Naive thymus-derived CD8-positive, alpha-beta T cell (primary cell): ENCODE measurements at places on chromosomes 13 and 19.
A peak's percentile ranks its signal among the peaks of the same experiment; 100 is the strongest.

DNA sequence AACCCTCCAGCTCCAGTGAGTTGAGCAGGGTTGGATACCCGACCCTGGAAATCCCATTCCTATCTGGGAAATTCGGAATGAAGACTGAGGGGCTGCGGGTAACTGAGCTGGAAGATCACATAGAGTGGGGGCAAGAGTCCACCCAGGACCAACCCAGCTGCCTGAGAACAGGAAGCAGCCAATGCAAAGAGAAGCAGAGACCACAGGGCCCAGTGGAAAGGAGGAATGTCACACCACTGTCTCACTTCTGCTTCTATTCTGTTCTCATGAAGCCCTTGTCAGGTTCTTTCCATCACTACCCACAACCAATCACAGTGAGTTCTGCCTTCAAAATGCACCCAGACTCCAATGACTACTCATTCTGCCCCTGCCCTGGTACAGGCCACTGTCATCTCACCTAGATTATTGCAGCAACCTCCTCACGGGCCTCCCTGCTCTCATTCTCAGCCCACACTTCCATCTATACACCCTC, 15.3 kb downstream of the DYRK1B start:
- no peak for DNase-seq

DNA sequence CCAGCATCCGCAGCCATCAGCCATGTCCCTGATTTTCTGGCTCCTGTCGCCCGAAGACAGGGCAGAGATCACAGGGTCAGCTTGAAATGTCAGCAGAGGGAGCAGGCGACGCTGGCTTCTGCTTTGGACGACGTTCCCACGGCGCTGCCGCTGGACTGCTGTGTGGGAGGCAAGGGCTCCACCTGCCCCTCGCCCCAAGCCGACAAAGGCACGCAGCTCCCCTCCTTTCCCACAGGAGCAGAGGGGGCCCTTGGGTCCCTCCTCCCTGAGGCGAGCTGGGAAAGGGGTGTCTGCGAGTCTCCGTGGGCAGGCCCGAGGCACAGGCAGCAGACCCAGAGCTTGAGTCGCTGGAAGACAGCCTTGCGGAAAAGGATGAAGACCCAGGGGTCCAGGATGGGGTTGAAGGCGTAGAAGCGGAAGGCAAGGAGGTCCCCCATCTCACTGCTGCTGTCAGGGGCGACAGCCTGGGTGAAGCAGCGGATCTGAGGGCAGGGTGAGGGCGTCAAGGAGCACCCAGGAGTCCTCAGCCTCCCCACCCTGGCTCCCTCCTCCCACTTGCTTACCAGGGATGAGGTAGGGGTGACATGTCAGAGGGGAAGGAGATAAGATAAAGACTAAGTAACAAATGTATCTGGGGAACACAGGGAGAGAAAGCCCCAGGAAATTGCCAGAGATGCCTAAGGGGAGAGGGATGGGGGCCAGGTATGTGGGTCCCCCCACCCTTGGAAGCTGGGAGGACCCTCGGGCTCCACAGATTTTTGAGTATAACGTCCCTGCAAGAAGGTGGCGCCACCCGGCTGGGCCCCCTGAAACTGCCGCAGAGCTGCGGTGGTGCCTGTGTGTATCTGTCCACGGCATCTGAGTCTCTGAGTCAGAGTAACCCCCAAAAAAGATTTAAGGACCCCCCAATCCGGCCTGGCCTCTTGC, 3.4 kb downstream of the PTGIR start:
- DNase-seq = no peak

DNA sequence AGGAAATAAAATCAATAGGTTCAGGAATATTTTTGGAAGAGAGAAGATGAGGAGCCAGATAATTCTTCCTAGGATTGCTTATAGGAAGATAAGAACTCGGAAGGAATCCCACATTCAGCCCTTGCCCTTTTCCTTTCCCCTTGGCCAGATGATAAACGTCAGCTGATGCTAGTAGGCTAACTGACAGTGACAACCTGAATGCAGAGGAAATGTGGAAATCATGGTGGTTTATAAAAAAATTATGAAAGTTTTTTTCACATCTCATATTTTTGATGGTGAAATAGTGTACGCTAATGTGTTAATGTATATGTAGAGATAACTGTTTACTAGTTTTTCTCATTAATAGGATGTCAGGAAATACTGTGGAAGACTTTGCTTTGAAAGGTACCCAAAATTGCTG, 56.9 kb downstream of the EDNRB start:
- DNase-seq = no peak

DNA sequence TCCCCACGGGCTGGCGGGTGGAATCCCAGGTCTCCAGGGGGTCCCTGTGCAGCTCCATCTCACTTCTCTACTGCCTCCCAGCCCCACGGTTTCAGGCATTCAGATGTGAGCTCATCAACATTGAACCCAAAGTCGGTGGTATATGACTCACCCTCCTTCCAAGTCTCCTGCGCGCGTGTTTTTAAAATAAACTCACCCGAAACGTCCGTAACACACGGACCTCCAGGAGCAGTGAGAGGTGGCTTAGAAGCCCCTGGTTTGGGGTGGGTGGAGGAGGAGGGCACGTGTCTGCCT, 14.0 kb upstream of the CRTC1 start:
- DNase-seq = no peak

- no peak for DNase-seq
Observed at GRCh38 chr13:61406275-61406674, 9.4 kb downstream of the PCDH20 start.

DNA sequence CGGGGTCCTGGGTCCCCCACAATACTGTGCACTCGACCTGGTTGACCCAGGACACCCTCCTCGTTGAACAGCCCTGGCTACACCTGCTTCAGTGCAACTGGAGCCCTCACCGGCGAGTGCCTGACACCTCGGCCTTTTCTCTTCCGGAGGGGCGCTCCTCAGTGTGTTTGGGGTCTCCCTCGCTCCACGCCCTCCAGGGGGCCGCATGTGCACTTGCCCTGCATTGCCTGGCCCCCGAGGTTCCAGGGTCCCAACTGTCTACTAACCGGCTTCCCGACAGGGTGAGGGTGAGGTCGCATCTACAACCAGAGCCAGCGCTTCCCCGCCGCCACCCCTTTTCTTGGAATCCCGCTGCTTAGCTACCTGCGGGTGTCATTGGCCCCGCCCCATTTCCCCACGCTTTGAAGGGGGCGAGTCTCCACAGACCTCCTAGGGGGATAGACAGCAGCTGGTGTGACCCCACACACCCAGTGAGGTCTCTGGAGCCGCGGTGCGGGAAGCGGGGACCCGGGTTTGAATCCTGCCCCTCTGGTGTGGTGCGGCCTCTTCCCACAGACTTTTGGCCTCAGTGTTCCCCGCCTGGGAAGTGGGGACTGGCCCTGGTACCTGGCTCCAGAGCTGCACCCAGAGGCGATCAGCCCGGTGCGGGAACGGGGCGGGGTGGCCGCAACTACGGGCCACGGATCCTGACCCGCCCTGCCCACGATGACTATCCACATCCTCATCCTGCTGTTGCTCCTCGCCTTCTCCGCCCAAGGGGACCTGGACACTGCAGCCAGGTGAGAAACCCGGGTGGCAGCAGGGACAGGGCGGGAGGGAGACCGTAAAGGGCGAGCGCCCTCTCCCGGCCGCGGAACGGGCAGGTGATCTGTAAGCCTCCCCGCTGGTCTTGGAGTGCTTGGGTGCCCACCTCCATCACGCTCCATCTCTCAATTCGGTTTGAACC, at the start of gene ADM5:
TSS of gene ADM5 (plus strand) at position 462 of the 946 bp plus-strand sequence. CDS start at position 706, 244 bp downstream.
- DNase-seq = no peak

DNA sequence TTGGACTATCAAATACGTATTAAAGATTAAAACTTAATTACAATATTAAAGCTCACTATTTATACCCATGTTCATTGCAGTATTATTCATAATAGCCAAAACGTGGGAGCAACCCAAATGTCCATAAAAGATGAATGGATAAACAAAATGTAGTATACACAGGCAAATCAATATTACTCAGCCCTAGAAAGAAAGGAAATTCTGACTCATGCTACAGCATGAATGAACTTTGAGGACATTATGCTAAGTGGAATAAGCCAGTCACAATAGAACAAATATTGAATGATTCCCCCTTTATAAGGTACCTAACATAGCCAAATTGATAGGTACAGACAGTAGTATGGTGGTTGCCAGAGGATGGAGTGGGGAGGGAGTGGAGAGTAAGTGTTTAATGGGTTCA, 457.3 kb downstream of the FGF14 start:
- DNase-seq = no peak

GRCh38 chr19:57606931-57607330, 7.1 kb upstream of the ZNF134 start:
- DNase-seq = no peak

DNA sequence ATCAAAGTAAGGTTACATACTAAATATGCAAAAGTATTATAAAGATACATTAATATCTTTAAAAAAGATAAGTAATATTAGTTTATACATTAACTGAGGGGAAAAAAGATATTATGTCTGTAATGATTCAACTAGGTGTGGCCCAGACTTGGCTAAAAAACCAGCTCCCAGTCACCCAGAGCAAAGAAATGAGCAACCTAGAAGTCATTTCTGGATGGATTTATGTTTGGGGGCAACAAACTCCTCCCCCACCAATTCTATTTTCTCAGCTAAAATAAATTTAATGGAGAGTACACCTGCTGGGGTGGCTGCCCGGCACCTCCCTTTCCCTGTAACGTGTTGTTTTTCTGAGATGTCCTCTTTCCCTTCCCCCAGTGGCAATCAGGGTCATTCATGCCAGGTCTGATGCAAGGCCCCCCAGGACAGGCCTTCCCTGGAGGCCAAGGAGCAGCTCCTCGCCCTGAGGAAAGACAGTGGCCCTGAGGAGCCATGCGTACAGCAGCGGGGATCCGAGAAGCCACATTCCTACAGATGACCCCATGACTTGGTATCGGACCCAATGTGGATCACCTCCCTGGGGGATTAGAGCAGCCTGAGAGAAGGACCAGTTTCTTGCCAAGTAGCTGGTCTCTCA, 78.6 kb upstream of the DOCK9 start:
- DNase-seq = no peak

DNA sequence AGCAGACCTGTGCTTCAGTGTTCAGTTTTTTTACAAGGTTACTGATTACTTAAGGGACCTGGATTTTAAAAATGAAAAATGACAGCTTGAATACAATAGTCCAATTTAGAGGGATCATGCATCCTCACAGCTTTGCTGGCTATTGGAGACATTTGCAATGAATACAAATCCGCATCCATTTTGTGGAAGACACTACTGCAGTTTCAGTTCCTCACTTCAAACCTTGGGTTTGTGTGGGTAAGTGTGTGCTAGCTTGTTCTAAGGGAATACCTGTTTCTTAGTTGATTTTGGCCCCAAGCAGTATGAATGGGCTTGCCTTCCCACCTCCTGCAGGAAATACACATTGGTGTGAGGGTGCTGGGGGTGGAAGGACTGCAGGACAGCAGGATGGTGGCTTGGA, 222.4 kb downstream of the OLFM4 start:
- no peak for DNase-seq

DNA sequence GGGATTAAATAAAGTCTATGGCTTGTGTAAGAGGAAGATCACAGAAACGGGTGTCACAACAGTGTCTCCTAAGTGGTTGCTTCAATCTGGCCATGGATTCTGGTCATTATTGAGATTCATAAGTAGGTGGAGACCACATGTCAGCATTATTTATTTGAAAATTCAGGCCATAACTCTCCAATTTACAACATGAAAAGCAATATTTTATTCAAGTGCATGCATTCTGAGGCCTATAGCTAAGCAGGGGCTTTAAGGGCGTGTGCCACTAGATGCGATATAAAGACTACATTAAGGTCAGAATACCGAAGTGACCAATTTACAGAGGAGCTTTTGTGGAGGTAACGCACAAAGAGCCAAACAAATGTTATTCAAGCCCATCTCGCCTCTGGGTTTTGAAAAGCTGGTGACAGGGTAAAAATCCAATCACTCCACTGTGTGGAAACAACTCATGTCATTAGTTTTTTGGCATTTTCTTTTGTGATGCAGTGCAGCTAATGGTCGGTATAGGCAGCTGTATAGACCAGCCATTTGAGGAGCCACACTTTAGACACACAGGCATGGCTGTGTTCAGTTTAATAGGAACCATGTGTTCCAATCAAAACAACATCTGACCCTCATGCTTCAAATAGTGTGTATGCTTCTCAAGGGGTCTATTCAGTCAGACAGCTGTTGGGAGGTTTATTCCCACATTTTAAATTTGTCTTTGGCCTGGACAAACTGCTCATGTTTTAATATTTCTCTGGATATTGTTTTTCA, 123.7 kb downstream of the KL start:
- DNase-seq = no peak

GRCh38 chr19:11963566-11964355, 1.1 kb upstream of the ZNF763 start:
- peak; percentile 65 for DNase-seq
